ENCODE measurements at places on chromosomes 1 and 21.

DNA sequence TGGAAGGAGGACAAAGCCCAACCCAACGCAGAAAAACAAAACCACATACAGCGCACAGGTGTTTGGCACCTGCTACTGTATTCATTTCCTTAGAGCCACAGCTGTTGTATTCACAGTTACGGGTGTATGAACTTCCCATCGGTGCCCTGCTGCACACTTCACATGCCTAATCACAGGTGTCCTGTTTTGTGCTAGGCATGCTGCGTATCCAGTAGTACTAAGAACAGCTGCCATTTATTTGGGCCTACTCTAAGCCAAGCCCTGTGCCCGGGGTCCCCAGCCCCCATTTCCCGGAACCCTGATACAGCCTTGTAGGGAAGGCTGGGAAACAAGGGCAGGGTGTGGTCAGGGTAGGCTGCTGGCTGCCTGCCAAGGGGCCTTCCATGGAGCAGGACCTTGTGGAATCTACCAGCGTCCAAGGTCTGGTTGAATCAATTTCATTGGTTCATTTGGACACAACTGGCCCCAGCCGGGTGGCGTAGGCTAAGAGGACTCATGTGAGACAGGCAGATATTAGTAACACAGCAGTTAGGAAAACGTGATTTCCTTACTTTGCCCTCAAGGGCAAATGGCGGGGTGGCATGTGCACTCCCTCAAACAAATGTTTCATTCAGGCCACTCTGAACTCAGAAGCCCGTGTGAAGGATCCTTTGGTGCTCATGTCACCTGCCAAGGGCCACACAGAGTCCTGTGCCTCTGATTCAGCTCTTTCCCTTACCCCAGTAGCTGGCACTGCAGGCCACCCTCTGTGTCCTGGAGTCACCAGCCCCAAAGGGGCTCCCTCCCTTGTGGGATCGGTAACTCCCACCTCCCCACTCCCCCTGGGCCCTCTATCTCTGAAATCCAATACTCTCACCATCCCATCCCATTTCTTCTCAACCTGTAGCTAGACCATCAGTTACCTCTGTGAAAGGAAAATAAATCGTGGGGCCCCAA lies 986 bp upstream of the RNF186 start:
- no peak for DNase-seq

- DNase-seq = no peak
Measured at GRCh38 chr1:229563701-229564100, 5.2 kb upstream of the ABCB10 start.

DNA sequence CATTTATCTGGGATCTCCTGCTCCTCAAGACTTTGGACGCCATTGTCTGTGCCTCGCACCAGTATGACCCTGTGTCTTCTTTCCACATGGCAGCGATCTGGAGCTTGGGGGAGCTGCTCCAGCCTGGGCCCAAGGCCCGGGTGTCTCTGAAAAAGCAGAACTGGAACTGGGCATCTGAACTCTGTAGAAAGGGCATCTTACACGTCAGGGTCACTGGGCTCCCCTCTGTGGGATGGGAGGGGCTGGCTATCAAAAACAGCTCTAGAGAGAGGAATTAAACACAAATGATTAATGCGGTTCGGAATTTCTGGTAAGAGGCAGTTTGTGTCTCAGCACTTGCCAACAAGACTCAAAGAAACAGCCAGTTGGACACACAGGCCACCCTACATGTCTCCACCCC lies 16.1 kb downstream of the FCRL1 start:
- no peak for DNase-seq

DNA sequence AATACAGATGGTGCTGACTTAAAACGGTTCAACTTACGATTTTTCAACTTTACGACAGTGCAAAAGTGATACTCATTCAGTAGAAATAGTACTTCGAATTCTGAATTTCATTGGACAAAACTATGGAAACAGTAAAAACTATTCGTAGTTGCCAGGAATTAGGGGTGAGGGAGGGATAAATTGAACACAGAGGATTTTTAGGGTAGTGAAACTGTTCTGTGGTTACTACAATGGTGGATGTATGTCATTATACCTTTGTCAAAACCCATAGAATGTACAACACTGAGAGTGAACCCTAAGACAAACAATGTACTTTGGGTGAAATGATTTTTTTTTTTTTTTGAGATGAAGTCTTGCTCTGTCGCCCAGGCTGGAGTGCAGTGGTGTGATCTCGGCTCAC lies 7.5 kb downstream of the DDR2 start:
- no peak for DNase-seq

DNA sequence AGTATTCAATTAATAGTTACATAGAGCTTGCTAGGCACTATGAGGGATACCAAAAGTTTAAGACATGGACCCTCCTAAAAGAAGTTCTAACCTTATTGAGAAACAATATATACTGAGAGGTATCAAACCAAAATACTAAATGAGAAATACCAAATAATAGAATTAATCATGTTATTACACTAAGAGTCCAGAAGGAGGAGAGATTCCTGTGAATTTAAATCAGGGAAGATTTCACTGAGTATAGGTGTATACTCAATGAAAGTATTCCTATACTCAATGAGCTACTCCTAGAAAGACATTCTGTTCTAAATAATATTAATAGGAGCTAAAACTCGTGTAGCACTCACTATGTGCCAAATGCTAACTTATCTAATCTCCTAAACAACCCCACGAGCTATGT lies 9.4 kb downstream of the CR1L start:
- no peak for DNase-seq

DNA sequence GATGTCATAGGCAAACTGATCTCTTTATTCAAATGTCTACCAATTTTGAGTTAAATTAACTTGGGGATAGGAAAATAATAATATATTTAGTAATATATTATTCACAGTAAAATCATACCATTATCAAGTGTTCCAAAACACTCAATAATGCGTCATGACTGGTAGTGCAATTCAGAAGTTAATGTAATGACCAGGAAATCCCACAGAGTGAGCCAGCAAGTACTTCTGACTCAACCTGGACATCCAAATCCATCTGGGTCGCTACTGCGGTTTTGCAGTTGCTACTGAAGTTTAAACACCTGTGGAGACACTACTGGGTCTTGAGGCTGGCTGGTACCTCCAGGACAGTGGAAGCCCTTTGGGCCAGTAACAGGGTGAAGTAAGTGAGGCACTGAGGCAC lies 44.8 kb downstream of the DPYD start:
- no peak for DNase-seq

- DNase-seq = no peak
Measured at GRCh38 chr1:12185036-12185917, 18.5 kb downstream of the TNFRSF1B start.

- DNase-seq = no peak
Measured at GRCh38 chr1:228347181-228347580, 59.5 kb downstream of the TRIM11 start.

DNA sequence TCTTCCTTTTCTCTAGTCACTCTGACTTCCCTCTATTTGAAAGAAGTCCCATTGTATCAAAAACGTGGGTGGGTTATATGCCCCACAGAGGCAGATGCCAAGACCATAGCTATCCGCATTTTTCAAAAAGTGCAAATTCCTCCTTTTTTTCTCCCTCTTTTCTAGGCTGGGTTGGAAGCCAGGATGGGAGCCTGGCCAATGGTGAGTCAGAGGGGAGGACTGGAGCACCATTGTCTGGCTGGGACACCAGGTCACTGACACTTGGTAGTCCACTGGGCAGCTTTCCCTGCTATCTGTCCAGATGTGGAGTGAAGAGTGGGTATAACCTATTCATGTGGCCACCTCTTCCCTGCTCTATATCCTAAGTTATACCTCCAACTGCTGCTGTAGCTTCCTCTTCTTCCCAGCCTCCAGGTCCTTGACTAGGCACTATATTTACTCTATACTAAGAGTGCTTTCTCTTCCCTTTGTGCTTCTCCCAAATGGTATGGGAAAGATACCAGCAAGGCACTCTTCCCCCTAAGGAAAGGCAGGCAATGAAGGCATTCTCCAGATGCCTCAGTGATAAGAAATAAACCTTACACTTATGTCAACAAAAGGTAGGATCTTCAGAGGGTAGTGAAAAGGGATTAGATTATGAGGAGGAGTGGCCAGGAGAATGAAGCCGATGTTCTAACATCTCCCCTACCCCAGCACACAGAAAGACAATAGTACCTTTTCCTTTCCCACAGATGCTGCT lies 12.9 kb downstream of the PI4KB start:
- no peak for DNase-seq

- DNase-seq = no peak
Measured at GRCh38 chr1:1543706-1544099, 3.3 kb upstream of the TMEM240 start.

DNA sequence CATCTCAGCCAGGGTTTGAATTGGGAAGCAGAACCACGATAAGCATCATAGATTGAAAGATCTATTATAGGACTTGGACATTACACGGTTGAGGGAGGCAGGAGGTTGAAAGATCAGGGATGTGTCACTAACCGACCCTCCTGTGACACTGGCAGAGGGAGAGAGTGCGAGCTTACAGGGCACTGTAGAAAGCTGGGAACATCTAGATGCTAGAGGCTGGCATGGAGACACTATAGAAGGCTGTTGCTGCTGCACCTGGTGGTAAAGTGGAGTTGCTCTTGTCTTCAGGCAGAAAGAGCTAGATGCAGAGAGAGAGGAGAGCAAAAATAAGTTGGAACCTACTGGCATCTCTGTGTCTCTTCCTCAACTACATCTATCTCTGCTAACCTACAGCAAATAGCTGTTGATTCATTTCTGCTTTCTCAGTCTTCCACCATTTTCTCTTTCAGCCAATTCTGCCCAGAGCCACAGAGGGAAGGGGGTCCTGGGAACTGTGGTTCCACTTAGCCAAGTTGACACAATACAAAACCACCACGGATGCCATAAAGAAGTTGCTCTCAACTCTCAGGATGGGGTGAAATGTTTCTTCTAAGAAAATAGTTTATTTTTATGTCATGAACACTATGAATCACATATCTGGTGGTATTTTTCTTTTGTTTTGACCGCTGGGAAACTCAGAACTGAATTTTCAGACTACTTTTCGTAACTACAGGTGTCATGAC lies 155.9 kb downstream of the ZNF281 start:
- DNase-seq = no peak

DNA sequence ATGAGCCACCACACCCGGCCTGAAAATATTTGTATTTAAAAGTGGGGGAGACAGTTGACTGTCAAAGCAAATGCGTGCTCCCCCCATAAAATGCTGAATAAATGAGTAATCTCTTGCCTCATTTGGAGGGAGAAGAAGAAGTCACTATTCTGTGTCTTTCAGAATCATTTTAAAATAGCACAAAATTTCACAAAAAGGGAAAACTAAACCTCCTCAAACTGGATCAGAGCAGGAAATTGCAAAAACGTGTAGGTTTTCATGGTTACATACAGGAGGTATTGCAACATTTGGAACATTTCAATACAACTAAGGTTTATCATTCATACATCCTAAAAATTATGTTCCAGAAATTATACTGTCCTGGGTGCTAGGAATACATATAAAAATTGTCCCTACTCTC lies 13.6 kb downstream of the MTF1 start:
- no peak for DNase-seq

DNA sequence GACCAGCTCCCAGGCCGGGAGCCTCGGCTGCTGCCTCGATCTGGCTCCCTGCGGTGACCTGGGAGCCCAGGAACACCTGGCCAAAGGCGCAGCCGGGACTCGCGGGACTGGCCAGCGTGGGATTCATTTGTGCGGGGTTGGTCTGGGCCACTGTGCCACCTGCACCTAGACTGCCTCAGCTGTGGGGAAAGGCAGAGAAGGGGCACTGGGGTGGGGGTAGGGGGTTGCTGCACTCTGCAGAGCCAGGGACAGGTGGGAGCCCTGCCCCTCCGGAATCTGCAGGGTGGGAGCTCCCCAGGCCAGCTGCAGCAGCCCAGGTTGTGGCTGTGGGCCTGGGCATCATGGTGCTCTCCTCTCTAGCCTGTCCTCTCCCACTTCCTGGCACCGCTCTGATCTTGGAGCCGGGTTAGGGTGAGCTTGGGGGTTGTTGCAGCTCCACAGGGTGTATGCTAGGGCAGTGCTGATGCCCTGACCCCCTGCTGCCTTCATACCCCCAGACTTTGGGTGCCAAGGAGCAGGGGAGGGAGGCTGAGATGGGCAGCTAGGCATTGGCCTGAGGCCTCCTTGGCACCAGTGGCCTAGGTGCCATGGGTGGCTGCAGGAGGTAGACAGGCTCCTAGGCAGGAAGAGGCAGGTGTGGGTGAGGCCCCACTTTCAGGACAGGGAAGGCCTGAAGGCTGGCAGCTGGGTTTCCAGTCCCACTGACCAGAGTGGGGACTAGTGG lies 57.5 kb upstream of the ETV3 start:
- no peak for DNase-seq

DNA sequence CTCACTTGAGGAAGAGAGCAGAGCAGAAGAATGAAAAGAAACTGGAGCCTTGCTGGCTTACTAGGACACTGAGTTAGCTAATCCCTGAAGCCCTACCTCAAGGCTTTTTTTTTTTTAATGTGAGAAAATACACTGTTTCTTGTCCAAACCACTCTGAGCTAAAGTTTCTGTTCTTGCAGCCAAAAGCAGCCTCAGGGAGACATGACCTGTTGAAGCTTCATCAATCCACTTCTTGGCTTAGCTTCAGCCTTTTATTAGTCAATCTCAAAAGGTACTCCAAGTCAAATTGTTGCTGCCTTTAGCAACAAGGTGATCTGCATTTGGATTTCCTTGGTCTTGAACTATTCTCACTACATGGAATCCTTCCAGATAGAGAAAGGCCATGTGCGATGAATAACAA lies 33.7 kb downstream of the CCDC185 start:
- no peak for DNase-seq

- DNase-seq = no peak
Measured at GRCh38 chr1:49036700-49037099, 260.0 kb upstream of the BEND5 start.

DNA sequence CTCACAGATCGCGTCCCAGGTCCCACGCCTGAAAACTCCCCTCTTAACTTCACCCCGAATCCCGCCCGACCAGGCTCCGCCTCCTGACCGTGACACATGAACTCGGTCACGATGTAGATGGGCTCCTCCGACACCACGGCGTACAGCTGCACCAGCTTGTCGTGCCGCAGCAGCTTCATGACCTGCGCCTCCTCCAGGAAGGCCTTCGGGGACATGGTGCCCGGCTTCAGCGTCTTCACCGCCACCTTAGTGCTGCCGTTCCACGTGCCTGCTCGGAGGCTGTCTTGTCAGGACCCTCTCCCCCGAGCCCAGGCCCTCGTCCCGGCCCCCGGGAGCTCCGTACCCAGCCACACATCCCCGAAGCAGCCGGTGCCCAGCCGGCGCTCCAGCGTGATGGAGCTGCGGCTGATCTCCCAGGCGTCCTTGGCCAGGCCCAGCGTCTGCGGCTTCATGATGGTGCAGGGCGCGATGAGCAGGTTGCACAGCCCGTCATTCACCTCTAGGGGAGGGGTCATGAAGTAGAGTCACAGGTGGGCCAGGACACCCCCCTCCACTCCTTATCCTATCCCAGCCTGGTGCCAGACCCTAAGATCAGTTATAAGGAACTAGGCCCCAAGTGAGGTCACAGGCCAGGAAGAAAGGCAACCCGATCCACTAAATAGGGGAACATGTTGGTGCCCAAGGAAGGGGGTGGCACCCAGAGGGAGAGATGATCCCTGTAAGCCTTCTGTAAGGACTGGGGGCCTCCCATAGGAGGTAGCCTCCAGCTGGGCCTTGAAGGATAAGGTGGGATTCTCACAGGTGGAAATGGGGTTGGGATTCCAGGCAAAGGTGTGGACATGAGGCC lies 11.6 kb upstream of the AHDC1 start:
- DNase-seq = no peak

Measured in central memory CD4-positive, alpha-beta T cell (primary cell).